ENCODE measurements at places on chromosomes 3 and 15.

GRCh38 chr3:16604887-16605602, at the start of gene DAZL:
Gene DAZL, minus strand, starts transcription at chr3:16605423. Its CDS starts 218 bp downstream, at chr3:16605205.
- DNase-seq: no peak

GRCh38 chr3:185332026-185332735, 30.8 kb upstream of the MAP3K13 start:
- DNase-seq: peak; percentile 95

DNA sequence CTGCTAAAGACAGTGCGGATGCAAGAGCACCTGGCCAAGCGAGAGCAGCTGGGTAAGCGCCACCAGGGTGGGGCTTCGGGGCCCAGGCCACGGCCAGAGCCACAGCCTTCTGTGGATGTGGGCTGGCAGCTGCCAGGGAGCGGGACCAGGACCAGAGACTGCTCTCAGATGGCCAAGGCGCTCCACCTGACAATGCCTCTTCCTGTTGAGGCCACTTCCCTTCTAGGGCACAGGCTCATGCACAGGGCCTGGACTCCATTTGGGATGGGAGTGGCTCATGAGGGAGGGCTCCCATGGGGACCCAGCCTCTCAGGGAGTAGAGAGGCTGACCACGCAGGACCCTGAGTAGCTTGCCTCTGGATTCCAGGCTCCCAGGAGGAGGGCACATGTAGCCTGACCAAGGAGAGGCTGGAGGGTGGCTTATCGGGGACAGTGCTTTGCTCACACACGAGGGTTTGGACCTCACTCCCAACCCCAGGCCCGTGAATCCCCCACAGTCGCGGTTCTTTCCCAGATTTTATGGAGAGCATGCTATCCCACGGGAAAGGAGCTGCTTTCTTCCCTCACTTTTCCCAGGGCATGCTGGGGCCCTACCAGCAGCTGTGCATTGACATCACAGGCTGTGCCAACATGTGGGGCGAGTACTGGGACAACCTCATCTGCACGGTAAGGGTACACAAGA, 25.1 kb downstream of the ACAA1 start:
- no peak for DNase-seq

GRCh38 chr3:65112751-65113300, 425.0 kb upstream of the ADAMTS9 start:
- no peak for DNase-seq

- DNase-seq: peak; percentile 77
These were observed 832 bp downstream of the TGFBR2 start for GRCh38 chr3:30607032-30607833.

DNA sequence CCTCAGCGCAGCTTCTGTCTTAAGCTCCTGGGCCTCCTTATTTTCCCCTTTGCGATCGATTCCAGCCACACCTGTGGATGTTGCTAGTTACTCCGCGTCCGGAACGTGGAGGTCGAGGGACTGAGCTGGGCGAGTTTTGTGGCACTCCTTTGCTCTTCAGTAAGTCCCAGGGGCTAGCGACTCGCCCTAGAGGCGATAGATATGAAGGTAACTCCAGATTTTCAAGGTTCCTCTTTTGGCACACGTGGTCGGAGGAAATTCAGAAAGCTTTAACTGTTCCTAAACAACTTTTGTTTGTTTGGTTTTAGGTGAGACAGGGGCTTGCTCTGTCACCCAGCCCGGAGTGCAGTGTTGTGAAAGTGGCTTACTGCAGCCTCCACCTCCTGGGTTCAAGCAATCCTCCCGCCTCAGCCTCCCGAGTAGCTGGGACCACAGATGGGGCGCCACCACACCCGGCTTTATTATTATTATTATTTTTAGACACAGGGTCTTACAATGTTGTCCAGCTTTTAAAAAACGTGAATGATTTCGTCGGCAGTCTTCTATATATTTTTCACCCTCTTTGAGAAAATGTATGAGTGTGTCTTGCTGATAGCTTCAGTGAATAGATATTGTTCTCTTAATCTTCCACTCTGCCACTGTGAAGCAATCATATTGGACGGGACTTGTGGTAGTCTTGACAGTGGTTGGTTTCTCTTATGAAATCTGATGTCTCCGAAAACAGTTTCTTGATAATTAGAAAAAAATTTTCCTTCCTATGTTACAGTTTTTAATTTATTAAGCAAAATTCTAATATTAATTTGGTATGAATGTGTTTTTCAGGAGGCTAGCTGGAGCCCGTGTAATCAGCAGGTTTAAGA, 785 bp downstream of the MFSD1 start:
- peak; percentile 67 for DNase-seq

DNA sequence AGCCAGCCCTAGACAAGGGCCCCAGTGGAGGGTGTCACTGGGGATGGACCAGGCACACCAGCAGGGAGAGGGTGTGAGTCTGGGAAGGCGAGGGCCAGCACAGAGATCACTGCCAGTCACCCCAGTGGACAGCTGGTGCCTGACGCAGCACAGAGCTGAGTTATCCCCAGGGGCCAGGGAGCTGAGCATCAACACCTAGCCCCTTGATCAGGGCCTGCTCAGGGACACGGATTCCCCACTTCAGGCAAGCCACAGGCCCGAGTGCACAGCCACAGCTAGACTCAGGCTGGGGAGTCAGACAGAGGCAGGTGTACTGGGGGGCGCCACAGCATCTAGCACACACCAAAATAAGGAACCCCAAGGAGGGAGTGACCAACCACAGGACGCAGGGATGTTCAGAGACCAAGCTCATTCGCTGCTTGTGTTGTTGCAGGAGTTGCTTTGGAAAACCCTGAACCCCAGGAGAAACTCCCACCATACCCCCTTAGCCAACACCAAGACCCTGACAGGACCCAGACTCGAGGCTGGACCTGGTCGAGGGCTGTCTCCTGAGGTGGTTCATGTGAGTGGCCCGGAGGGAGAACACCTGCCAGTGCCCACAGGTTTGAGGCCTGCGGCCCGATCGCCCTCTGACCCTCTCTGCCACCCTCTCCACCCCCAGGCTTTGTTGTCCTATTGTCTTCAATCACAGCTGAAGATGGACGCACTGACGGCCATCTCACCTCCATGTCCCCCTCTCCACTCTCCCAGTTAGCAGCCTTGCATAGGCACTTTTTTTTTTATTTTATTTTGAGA, 146.8 kb downstream of the TPRA1 start:
- no peak for DNase-seq

DNA sequence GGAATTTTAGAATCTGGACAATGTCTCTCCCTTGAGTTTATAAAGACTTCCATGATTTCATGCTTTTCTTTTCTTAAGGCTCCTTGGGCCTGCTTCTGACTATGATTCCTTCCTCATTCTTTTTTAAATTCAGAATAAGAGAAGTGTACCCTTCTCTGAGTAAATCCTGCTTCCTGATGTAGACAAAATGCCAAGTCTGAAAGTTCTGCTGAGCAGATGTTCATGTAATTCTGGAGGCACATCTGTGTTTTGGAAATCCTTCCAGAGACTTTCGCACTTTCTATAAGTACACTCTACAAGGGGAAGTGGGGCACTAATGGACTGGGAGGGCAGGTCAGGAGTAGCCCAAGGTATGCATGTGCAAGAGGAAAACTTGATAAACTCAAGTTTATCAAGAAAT, 24.8 kb downstream of the TPM1 start:
- DNase-seq: peak; percentile 21

GRCh38 chr3:186964071-186964470, 33.7 kb downstream of the ST6GAL1 start:
- no peak for DNase-seq

DNA sequence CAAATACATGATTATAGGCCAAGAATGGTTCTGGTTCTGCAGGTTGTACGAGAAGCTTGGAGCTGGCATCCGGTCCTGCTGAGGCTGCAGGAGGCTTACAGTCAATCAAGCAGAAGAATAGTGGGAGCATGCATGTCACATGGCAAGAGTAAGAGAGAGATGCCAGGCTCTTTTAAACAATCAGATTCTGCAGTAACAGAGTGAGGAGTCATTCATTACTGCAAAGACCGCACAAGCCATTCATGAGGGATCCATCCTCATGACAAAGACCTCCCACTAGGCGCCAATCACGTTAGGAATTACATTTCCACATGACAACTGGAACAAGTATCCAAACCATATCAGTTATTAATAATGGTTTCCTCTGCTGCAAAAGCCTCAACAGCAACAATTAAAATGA, 536.8 kb downstream of the CADM2 start:
- DNase-seq: no peak

DNA sequence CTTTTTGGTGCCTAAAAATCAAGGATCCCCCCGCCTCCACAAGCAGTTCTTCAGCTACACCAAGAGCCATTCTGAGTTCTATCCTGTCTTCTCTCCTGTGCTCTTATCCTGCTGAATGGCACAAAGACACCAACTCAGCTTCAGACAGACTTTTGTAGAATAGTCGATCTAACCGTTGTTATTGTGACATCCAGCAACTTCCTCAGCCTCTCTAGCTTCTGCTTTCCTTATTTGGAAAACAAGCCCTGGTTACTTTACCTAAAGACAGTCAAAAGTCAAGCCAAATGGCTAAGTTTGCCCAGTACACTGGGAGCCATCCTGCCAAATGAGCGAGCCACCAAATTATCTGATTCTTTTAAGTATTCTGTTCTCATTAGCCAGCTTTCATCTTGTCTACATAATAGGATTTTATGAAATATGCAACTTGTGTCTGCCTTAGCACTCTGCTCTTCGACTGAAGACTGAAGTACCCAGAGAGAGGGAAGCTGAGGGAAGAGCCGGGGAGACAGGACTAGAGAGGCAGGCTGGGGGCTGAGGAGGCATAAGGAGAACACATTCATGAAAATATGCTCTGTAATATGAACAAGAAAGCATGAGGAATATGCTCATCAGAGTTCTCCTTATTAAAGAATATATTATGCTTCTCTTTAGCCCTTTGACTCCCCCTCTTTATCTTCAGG, 35.1 kb downstream of the LYZL4 start:
- peak; percentile 52 for DNase-seq

DNA sequence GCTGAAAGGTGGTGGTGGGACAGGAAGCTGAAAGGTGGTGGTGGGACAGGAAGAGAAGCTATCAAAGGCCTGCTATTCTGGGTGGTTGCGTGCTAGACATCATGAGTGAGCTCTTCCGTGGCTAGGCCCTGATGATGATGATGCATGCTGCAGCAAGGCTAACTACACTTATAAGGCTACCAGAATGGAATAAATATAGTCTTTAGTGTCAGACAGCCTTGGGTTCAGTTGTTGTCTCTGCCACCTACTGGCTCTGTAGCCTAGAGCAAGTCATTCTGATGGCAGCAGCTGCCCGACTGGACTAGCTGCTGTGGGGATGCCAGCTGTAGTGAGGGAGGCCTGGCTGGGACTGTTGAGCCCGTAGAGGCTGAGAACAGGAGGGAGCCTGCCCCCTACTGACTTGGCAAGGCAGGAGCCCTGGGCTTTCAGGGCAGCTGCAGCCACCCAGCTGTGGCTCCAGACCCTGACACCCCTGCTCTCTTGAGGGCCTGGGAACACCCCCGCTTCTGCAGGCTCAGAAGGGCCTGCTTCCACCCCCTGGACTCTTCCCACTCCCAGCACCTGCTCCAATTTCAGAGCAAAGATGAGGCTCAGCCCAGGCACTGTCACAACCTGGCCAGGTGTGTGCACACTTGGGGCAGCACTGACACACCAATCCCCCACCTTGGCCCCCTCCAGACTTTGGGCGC, 21.4 kb upstream of the ZBED2 start:
- DNase-seq: no peak

DNA sequence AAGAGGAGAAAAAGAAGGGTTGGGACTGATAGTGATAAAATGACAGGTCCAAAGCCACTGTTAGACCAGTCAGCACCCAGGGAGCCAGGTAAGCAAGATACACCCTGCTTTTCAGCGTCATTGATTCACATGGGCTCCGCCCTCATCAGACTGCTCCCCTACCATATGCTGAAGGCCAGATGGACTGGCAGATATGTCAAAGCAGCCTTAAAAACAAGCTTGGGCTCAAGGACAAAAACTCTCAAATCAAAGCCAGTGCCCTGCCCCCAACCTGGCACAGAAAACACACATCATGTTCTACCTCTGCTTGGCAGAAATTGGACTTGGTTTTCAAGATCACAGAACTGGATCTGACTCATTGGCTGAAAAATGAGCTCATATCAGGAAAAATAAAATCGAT, 33.4 kb downstream of the SH3BP5 start:
- DNase-seq: peak; percentile 32

DNA sequence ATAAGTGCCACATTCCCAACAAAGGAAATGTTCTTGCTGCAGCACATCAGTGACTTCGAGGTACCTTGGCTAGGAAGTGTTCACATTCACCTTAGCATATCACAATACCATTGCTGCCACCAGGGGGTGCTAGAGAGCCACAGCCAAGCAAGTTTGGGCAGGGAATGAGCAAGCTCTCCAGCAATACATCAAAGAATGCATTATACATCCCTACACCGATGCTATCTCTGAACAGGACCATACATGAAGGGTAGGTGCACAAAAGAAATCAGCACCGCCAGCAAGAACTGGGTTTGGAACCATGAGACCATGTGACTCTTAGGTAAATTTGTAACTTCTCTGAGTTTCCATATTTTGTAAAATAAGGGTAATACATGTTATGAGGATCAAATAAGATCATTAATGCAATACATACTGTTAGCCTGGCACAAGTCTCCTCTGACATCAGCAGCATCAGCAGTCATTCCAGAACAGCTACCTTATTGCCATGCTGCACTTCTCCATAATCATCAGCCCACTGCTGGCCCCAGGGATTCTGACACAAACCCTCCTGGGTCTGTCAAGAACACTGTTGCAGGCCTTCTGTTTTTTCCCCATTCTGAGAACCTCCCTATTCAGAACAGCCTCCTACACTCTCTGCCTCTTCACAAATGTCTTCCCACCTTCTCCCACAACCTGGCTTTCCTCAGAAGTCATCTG, 37.5 kb downstream of the RYK start:
- peak; percentile 89 for DNase-seq

DNA sequence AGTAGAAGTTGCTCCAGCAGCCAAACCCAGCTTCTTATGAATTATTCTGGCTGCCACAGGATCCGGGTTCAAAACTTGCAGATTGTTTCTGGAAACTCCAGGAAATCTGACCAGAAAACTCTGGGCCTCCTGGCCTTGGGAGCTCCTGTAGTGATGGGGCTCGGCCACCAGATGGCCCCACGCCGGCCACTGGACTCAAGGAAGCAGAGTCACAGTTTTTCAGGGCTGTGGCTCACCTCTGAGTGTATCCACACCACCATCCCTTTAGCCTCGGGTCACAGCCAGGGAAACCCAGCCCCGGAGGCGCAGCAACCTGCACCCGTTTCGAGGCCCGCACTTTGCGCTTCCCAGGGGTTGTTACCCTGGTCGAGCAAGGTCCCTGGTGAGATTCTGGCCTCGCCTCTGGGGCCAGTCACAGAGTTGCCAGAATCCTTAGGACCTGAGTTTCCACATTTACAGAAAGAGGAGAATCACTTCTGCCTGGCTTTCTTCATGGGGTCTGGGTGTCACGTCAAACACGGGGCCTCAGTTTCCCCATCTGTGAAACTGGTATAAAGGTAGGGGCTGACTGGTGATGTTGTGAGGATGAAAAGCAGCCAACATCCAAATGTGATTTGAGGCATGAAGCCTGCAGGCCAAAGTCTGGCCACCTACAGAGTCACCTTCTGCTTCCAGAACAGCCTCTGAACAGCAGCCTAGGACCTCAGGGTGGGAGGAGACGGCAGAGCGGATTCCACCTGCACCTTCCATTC, 53.5 kb upstream of the LCTL start:
- peak; percentile 86 for DNase-seq

Measured in suppressor macrophage treated with lipopolysaccharide for 1 hour (primary cell).